ENCODE measurements at places on chromosomes 7 and 10. TPM values are rescaled to one million over a fixed set of nuclear protein-coding genes. Genes with fewer than 3 reads are reported as not detected.

DNA sequence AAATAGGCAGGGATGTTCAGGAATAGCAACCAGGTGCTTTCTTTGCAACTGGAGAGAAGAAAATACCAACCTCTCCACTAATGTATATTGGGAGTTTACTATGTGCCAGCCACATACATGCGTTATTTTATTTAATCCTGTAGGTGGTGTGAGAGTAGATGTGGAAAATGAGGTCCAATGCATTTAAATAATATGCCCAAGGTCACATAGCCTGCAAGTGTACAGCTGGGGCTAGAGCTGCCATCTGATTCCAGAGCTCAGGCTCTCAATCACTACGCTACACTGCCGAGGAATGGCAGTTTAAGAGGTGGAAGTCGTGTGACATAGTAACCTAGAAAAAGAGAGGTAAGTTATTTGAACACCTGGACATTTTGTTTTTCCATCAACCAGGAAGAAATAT, 277.0 kb downstream of the EXOC4 start:
- DNase-seq: no peak

- DNase-seq: no peak
These were observed 61.6 kb downstream of the NHLRC2 start for GRCh38 chr10:113916053-113916452.

DNA sequence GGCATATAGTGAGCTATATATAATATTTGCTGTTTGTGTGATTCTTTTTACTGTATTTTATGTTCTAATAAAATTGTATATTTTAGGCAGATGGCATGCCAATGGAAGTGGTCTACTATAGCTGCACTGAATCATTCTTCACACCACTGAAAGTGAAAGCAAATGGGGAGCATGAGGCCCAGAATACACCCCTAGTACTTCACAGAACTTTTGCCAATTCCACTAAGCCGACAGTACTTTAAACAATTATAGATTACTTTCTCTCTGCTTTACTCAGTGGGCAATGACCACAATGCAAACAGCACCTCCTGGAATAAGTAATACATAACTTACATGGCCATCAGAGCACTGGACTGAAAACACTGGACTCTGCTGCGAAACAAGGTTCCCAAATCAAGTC, 70.2 kb downstream of the ANKRD26 start:
- DNase-seq: no peak

Gene DCLRE1A
- 11.7 TPM for total RNA-seq

- DNase-seq: no peak
These were observed 21.5 kb downstream of the RBM33 start for GRCh38 chr7:155665957-155666287.

Gene DMBT1
- total RNA-seq: 81.1 TPM

Gene PIK3CG
- total RNA-seq: 10.4 TPM

DNA sequence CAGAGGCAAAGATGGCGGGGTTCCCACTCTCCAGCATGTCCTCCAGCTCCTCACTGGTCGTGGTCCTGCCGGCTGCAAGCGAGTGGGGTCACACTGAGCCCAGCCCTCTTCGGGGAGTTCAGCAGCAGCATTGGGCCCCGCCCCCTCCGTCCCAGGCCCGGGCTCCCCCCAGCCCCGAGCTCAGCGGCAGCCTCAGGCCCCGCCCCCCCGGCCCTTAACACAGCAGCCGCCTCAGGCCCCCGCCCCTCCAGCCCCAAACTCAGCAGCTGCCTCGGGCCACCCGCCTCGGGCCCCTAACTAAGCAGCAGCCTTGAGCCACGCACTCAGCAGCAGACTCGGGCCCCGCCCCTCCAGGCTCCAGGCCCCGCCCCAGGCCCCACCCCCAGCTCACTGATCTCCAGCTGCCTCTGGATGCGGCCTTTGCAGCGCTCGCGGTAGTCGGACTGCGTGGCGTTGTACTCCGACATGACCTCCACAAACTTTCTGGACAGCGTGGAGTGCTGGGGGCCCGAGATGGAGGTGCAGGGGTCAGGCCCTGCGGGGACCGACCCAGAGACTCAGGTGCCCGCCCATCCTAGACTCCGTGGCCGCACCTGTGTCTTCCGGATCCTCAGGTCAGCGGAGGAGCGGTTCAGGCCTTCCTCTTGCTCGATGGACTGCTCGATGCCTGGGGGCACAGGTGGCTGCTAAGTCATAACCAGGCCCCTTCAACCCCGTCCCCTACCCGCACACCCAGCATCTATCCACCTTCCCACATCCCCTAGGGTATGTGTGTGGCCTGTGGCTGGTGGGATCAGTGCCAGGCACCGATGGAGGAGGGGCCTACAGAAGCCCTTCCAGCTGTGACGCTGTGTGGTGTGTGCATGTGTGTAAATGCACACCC, 15.5 kb downstream of the STX1A start:
- peak; percentile 57 for DNase-seq

Gene OR2A7
- 68.8 TPM for total RNA-seq

Gene CCDC172
- not detected for total RNA-seq

DNA sequence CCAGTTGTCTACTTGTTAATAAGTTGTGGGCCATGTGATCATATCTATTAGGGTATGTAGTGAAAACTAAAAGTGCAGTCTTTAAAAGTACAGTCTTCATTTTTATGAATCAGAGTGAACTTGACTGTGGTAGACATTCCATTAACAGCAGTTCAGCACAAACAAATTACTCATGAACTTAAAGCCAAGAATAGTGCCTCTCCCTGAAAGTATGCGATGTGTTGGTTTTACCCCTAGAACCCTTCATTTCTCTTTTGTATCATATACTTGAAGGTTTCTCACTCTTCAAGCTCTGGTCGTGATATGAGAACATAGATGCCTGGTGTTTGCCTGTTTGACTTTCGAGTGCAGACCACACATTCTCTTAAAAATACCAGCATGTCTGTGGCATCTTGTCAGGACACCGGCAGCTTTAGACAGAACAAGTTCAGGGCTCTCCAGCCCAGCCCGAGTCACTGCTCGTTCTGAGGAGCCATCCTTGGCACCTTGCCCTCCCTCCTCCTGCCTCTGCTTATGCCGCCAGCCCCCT, 159.3 kb downstream of the LCOR start:
- DNase-seq: no peak

DNA sequence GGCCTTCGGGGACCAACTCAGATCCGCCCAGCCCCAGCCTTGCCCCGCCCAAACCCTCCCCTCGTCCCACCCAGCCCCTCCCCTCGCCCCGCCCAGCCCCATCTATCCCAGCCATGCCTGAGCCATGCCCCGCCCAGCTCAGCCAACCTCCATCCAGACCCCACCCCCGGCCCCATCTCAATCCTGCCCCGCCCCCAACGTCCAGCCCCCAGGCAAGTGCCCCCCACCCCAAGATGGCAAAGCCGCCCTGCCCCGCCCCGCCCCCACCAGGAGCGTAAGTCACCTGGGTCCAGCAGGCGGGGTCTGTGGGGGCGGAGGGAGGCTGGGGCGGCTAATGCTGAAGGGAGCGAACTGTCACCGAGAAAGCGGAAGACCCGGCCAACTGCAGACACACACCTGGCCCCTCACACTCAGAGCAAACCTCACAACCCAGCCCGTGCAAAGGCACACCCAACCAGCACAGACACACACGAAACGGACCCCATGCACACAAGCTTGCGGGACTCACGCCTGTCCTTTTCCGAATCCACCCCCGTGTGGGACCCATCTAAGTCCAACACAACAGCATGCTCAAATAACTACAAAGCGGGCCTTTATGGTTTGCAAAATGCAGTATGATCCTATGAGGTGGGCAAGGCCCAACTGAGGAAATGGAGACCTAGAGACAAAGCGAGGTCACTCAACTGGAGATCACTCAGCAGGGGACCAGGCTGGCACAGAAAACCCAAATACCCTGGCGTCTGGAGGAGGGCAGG, 11.5 kb upstream of the OGA start:
- DNase-seq: peak; percentile 53

Gene C7orf57
- not detected for total RNA-seq

DNA sequence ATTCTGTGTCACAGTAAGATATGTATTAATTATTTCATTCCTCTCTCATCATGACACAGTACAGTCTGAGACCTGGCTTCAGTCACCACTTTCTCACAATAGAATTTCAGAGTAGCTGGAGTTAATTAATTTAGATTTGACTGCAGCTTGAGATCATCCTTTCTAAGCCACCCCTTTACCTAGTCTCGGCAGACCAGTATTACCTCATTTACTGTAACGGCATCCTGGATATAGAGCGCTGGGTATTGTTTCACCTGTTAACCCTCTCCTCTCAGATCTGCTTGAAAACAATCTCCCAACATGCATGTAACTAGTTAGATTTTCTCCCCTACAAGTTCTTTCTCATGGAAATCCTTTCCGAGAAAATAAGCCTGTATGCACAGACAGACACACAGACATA, 1057.5 kb downstream of the GATA3 start:
- DNase-seq: no peak

DNA sequence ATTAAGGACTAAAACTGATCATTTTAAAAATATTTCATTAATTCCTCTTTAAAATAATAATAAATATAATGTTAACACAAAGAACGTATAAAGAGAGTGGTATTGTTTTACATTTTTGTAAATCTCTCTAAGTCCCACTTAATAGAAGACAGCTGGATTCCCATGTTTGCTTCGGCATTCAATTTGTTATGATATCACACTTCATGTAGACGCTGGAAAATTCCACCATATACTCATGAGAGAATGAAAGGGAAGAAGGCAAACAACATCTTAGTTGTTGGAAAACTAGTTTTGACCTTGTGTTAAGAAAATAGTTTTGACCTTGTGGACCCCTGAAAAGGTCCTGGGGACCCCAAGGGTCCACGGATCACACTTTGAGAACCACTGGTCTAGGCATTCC, 85.3 kb upstream of the MGMT start:
- DNase-seq: no peak

DNA sequence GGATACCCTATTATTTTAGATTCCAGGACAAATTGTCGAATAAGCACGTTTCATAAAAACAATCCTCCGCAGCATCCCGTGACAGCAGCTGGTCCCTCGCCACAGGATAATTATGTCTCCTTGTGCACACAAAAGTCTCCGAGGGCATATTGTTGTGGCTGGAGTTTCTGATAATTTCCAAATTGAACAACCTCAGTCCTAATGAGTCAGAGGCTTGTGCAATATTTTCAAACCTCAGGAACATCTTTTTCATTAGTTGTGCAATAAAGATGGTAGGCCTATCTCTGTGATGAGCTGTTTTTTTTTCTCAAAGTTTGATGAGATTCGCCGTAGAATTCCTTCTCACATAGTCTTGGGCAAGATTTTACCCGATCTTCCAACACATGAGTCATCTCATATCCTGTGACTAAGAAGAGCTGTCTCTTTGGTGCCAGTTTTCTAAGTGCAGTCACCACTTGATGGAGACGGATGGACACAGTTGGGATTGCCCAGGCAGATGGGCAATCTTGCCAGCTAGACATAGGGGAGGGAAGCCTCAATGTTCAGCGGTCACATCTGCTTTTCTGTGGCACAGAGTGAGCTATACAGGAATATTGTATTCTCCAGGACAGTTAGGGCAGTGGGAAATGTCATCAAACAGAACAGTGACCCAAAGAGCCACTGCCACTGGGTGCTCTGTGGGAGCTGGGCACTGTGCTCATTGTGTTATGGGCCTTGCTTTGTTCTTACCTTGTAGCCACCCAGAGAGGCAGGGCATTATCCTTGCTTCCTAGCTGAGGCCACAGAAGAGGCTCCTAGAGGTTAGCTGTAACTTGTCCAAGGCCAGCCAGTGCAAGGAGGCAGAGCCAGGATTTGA, 7.8 kb downstream of the HTRA1 start:
- DNase-seq: no peak

GRCh38 chr7:37493810-37494209, 45.1 kb upstream of the ELMO1 start:
- DNase-seq: no peak

DNA sequence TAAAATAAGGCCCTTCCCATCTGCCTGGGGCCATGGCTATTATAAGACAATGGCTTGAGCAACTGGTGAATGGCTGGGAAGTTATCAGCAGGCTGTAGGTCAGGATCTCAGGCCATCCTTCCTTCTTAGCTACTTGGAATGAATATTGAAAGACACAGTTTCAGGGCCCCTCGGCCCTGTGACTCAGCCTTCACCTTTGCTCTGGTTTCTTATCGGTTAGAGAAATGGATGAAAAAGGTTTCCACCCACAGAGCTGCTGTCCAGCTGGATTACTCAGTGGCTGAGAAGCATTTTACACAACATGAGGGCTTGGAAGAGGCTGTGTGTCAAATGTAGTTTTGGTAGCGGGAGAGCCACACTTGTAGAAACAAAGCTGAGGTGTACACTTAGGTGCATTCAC, 9.4 kb downstream of the ACSL5 start:
- peak; percentile 84 for DNase-seq

DNA sequence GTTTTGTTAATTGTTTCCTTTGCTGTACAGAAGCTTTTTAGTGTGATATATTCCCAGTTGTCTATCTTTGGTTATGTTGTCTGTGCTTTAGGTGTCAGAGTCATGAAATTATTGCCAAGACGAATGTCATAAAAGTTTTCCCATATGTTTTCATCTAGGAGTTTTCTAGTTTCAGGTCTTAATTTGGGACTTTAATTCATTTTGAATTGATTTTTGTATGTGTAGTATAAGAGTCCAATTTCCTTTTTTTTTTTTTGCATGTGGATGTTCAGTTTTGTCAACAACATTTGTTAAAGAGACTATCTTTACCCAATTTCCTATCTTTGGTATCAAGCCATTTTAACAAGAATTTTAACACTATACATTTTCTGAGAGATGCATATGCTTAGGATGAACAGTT, 432.2 kb downstream of the CNTNAP2 start:
- no peak for DNase-seq

Gene CALCR
- total RNA-seq: not detected

DNA sequence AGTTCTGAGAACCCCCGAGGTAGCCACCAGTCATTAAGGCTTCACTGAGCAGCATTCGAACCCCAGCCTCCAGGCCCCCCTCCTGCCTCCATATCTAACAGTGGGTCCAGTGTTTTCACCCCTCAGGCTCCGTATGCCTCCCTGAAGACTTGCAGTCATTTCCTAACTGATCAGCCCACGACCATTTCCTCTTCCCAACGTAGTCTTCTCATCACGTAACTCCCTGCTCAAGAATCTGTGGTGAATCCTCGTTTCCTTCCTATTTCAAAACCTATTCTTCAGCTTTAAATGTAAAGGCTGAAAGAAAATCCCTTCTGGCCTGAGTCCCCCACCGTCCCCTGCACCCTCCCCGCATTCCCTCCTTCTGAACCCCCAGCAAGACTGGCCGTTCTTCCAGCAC, 21.1 kb downstream of the FRMD4A start:
- no peak for DNase-seq

- no peak for DNase-seq
These were observed 431.8 kb downstream of the ZWINT start for GRCh38 chr10:55929291-55929690.

DNA sequence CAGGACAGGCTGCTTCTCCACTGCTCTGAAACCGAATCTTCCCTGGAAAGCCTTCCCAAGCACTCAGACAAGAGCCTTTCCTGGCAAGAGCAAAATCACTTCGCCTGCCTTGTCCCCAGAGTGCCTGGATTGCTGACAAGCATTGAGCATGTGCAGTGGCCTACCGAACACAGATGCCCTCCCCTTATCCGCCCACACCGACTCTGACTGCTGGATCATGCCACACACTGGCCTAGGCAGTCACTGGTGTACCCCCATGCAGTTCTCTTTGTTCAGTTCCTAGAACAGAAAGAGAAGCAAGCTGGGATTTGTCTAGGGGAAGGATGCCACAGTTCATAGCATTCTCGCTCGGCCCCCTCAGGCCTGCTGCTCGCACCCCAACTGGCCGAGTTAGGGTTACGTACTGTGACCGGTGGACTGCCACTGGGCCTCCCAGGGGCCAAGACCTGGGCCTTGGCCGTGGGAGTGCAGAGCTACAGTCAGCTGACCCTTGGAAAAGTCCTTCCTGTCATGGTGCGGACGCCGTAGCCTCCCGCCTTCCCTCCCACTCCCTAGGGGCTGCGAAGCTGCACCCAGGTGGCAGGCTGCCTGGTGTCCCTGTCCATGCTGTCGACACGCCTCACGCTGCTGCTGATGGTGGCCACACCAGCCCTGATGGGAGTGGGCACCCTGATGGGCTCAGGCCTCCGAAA, 6.9 kb downstream of the ABCB8 start:
- DNase-seq: no peak
